ENCODE measurements at places on chromosomes 2 and 18. TPM values are rescaled to one million over a fixed set of nuclear protein-coding genes. Genes with fewer than 3 reads are reported as not detected.

Gene CRYGD
- total RNA-seq: not detected

Gene SH3RF3
- total RNA-seq: 7.3 TPM

Gene DES
- 5.2 TPM for total RNA-seq

- DNase-seq: no peak
- H3K27me3 ChIP-seq: no peaks in the 10 kb centered on the region
- H3K27ac ChIP-seq: no peak overlapping the region
- no peaks in the 10 kb centered on the region for H3K36me3 ChIP-seq
Observed at GRCh38 chr2:192443831-192444230, 249.1 kb upstream of the TMEFF2 start.

Gene DUSP19
- total RNA-seq: 3.1 TPM

Gene GALNT5
- total RNA-seq: 2.2 TPM

Gene SPIRE1
- total RNA-seq: 42.0 TPM

- no peaks in the 10 kb centered on the region for H3K27me3 ChIP-seq
- H3K27ac ChIP-seq: no peak overlapping the region
- no peaks in the 10 kb centered on the region for H3K36me3 ChIP-seq
Observed at GRCh38 chr2:212892193-212892592, 259.2 kb downstream of the IKZF2 start.

DNA sequence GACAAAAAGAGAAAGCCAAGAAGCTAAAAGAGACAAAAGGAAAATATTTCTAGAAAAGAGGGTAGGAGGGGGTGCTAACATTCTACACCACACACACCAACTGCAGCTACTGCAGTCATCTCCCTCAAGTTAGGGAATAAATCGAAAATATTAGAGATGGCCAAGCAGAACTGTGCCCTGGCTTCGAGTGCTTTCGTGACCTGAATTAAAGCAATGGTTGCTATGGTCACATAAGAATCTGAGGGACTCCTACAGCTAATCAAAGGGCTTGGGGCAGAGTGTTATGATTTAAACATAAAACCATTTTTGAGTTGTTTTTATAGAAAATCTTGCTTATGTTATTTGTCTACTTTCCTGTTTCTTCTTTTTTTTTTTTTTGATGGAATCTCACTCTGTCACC, 159.6 kb upstream of the HNRNPA3 start:
- no peak for DNase-seq
- no peak overlapping the region for H3K4me3 ChIP-seq
- no peaks in the 10 kb centered on the region for H3K36me3 ChIP-seq
- no peaks in the 10 kb centered on the region for H3K4me1 ChIP-seq
- H3K27me3 ChIP-seq: no peaks in the 10 kb centered on the region
- no peak overlapping the region for H3K27ac ChIP-seq

Gene NGEF
- total RNA-seq: 0.16 TPM

GRCh38 chr18:13446024-13446423, 227.5 kb downstream of the LDLRAD4 start:
- no peak for DNase-seq
- H3K27me3 ChIP-seq: no peaks in the 10 kb centered on the region
- no peak overlapping the region for H3K27ac ChIP-seq
- H3K36me3 ChIP-seq: no peaks in the 10 kb centered on the region
- peaks cover 25% of the 10 kb centered on the region for H3K4me1 ChIP-seq

Gene CNOT11
- 36.7 TPM for total RNA-seq

Gene LYG1
- total RNA-seq: 1.1 TPM

Gene CD207
- total RNA-seq: not detected

DNA sequence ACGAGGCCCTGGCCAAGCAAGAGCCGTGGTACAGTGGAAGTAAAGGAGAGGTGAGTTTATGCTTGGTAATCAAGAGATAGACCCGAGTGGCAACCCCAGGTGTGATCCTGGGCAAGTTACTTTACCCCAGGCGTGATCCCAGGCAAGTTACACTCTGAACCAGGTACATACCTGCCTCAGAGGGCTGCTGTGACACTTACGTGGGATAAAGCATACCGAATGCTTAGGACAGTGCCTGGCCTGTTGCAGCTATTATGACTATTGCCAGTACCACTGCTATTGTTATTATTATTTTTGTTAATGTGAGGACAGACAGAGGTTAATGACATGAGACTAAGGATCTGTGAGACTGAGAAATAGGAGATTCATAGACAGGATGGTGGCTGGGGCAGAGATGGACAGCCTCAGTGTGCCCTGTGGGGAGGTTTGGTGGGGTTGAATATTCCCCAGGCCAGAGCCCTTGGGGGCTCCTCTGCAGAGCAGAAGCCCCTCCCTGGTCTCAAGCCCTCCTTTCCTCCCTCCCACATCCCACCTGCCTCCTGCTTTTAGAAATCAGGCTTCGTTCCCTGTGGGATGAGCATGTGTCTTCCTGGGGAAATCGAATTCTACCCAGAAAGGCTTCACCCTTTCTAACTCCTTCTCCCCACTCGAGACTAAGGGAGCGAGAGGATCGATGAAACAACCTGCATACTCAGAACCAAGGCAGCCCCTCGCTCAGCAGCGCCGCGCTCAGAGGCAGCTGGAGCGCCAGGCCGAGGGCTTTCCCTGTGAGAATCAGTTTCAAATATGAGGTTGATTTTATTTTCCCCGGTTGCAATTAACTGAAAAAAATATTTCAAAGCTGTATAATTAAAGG, 62.0 kb upstream of the SIX3 start:
- no peak for DNase-seq
- peaks cover 10% of the 10 kb centered on the region for H3K27me3 ChIP-seq
- H3K27ac ChIP-seq: no peak overlapping the region
- no peak overlapping the region for H3K4me3 ChIP-seq
- no peaks in the 10 kb centered on the region for H3K4me1 ChIP-seq
- no peaks in the 10 kb centered on the region for H3K36me3 ChIP-seq

GRCh38 chr2:162123806-162124758, 28.0 kb downstream of the GCG start:
- no peak overlapping the region for H3K4me3 ChIP-seq
- H3K36me3 ChIP-seq: no peaks in the 10 kb centered on the region
- H3K4me1 ChIP-seq: no peaks in the 10 kb centered on the region
- DNase-seq: no peak
- no peak overlapping the region for H3K27ac ChIP-seq
- H3K27me3 ChIP-seq: no peaks in the 10 kb centered on the region

- no peaks in the 10 kb centered on the region for H3K4me1 ChIP-seq
- peaks cover 90% of the 10 kb centered on the region for H3K27me3 ChIP-seq
- H3K36me3 ChIP-seq: no peaks in the 10 kb centered on the region
Observed at GRCh38 chr2:176132205-176133171, 3.0 kb downstream of the HOXD8 start.

All from astrocyte (in vitro differentiated cells and primary cell).